ENCODE measurements at places on chromosomes 7 and 10.

DNA sequence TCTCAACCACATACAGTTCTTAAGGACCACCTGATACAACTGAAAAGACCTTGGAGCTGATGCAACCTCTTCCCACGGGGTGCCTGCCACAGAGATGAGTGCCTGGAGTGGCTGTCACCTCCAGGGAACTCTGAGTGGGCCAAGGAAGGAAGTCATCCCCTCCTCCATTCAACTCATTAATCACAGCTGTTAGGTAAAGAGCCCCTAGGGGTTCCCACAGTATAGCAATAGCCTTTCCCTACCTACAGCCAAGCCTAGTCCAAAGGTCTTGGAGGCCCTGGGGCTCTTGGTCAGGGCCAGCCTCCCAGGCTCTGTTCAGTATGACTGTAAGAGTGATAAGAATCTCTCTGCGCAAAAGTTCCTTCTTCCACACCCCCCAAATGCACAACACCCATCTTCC is 70.4 kb upstream of the NFE2L3 start:
- no peak for DNase-seq

- peak; percentile 59 for DNase-seq
Measured at GRCh38 chr7:73446682-73447081, 13.1 kb downstream of the FZD9 start.

- DNase-seq, result no peak
Measured at GRCh38 chr7:51968461-51968860, 651.9 kb upstream of the COBL start.

DNA sequence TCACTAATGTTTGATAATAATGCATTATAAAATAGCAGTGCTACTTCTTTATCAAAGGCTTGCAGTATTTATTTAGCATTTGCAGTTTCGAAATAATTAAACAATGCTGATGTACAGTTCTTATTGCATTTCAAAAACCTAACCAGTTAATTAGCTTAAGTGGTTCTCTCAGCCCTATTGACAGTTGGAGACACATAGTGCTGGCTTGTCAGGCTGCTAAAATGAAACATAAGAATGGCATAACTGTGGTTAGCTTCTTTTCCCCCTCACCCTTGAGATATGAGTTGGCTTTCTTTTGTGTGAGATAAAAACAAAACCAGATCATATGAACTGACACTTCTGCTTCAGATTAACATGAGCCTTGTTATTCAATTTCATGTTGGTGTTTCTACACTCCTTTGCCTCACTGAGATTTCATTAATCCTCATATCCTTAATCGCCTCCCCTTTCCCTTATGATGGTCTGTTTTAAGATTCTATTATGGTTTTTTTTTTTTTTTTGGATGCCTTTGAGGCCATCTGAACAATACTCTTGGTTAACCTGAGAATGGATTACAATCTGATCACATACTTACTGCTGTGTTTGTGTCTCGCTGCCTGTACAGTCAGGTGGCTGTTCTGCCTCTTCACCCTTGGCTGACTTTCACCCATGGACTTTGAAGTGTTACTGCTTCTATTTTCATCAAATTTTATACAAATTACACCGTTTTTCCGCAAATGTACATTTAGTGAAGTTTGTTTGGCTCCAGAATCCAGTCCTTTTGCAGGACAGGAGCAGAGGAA is 108.0 kb downstream of the SDK1 start:
- no peak for DNase-seq

- DNase-seq, result no peak
Measured at GRCh38 chr10:81108516-81109199, 571.0 kb downstream of the SH2D4B start.

DNA sequence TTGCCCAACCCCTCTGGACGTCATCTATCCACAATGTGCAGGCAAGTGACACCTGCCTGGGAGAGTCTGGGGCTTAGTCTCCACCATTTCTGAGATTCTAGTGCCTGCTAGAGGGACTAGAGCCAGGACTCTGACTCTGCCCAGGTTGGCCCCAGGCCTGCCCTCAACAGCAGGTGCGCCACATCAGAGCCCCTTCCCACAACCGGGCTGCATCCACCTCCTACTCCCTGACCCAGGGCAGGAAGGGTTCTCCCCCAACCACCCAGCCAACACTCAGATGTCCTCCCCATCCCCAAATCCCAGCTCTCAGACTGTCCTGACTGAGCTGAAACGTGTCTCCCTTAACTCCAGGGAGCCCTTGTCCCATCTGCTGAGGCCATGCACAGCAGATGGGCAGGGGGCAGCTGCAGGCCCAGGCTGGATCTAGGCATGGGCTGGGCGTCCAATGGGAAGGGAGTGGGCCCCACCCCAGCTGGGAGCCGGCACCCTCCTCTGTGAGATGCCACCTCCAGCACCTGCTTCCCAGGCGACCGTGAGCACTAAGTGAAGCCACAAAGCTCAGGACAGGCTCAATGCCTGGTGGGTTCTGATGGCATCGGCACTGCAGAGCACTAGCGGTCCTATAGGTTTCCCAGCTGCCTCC is 49.2 kb downstream of the RASGEF1A start:
- no peak for DNase-seq

GRCh38 chr10:77716458-77717317 is 79.1 kb upstream of the KCNMA1 start:
- DNase-seq, result no peak

All from lung microvascular endothelial cell (primary cell).